ENCODE measurements at places on chromosomes 5 and 9. TPM values are rescaled to one million over a fixed set of nuclear protein-coding genes. Genes with fewer than 3 reads are reported as not detected.

GRCh38 chr5:2300861-2301574, 418.3 kb upstream of the IRX4 start:
- DNase-seq: no peak

GRCh38 chr5:40665635-40666298, 13.9 kb upstream of the PTGER4 start:
- DNase-seq: no peak

DNA sequence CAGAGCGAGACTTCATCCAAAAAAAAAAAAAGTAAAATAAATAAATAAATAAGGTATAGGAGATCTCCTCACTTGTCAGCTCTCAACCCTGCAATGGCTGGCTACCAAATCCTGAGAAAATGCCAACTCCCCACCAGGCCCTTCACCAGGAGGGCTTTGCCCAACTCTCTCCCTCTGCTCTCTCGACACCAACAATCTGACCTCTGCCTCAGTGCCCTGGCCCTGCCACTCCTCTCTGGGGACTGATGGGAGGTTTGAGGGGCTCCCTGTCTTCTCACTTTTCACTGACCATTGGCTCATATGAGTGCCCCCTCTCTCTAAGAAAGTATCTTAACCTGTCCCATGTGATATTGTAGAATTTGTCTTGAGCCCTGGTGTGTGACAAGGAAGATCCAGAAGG, 52.6 kb upstream of the SH3PXD2B start:
- no peak for DNase-seq

DNA sequence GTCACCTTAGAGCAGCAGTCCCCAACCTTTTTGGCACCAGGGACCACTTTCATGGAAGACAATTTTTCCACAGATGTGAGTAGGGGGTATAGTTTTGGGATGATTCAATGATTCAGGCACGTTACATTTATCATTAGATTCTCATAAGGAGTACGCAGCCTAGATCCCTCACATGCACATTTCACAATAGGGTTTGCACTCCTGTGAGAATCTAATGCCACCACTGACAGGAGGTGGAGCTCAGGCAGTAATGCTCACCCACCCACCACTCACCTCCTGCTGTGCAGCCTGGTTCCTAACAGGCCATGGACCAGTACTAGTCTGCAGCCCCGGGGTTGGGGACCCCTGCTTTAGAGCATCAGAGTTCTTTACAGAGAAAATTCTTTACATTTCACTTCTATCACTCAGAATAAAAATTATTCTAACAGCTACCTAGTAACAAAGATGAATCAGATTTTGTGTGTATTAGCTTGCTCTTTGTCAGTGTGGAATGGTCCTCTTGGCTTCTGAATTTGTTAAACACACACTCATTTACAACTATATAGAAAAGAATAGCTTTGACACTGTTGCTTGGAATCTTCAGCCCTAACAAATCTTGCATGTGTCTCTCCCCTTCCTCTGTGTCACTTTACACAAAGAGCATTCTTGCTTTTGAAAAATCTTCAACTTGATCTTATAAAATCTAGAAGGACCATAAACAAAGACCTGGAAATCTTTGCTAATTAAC, 438.6 kb downstream of the BNC2 start:
- DNase-seq: no peak

DNA sequence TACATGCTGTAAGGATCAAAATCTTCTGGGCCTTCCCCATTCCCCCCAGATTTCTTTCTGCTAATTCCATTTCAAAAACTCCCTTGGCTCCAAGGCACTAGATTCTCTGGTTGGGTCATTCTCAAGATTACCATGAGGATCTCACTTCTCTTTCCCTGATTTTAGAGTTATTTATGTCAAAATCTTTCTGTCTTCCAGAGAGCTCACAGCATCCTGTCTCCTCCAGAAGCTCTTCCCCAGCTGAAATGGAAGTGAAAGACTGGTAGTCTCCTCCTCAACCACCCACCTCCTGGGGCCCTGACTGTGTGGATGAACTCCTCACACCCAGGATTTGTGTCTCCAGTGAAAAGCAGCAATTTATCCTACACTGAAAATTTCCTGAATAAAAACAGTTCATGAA, 11.9 kb upstream of the ZNF366 start:
- DNase-seq: no peak

DNA sequence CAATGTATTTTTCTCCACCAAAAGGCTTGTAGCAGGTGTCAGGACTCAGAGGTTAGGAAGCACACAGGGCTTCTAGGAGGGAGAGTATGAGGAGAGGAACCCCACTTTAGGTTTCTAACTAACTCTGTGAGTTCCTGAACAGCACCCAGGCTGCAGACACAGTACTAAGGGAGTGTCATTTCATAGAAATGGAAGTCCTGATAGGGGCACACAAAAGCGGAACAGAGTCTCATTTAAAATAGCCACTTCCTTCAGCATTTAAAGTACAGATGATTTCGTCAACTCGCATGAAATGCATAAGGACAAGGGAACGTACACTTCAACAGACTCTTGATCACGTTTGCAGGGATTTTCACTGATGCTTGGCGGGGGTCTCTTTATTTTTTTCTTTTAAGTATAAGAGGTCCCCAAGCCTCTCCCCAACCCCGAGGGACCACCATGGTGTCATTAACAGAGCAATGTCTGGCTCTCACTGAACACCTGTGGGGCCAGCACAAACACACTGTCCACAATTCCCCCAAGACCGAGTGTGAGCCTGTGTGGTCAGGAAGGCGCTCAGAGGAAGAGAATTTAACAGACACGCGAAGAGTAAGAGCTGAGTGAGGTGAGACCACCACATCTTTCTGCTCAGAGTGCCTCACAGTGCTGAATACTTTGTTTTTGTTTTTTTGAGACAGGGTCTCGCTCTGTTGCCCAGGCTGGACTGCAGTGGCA, 82.3 kb downstream of the SECISBP2 start:
- no peak for DNase-seq

- no peak for DNase-seq
These were observed 515.1 kb upstream of the TNC start for GRCh38 chr9:115633104-115633503.

GRCh38 chr5:143636931-143637528, 174.9 kb upstream of the HMHB1 start:
- DNase-seq: no peak

DNA sequence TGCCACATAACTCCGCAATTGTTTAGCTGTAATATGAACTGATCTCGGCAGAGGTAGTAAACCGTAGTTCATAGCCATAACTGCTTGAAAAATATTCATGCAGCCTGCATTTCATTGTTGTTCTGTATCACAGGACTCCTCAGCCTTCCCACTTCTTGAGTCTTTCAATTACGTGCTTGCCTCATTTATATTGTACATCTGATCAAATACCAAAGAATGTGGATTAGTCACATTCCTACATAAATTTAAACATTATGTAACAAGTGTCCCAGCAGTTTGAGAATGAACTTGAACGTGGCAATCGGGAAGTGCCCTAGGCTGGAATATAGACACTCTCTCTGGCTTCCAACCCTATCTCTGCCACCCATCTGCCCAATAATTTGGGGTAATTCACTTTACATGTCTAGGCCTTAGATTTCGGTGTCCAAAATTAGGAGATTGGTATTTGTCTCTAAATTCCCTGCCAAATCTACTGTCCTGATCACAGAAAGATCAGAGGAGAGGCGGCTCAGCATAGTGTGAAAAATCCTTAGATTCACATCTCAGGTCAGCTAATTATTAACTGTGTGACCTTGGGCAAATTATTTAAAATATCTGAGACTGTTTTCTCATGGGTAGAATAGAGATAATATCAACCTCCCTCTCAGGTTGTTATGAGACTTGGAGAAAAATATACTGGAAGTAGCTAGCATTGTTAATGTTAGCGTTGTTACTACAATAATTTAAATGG, 215.1 kb upstream of the RFX3 start:
- DNase-seq: no peak

- no peak for DNase-seq
These were observed 118.4 kb downstream of the ARHGAP26 start for GRCh38 chr5:142888469-142889085.

DNA sequence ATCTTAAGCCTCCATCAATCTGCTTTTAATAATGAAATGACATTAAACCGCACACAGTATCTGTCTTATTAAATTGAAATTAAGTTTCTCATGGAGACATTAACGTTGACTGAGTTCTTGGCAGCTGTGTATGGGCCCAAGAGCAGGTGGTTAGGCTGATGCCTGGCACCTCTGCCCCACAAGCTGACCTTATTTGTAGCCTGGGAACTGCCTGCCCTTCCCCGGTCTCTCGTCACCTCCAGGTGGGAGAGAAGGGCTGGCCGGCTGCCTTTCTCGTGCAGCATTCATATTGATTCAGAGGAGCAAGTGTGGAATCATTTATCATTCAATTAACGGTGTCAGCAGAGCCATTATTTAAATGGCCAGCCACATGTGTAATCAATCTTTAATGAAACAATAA, 53.0 kb upstream of the FCN1 start:
- no peak for DNase-seq

- no peak for DNase-seq
These were observed 38.2 kb downstream of the TRIP13 start for GRCh38 chr5:930866-931265.

The NRG2 gene
- 0.06 TPM for total RNA-seq

The PTGS1 gene
- 7.8 TPM for total RNA-seq

The GMCL2 gene
- total RNA-seq: not detected

The SLC45A2 gene
- 0.73 TPM for total RNA-seq

The SLC34A3 gene
- not detected for total RNA-seq

The LIX1 gene
- total RNA-seq: 0.22 TPM
